ENCODE measurements at places on chromosomes 5 and 9. TPM values are rescaled to one million over a fixed set of nuclear protein-coding genes. Genes with fewer than 3 reads are reported as not detected.
A peak's percentile ranks its signal among the peaks of the same experiment; 100 is the strongest.

GRHPR gene
- 70.2 TPM for total RNA-seq

NUTM2F gene
- total RNA-seq, result not detected

OR13C3 gene
- total RNA-seq, result not detected

DNA sequence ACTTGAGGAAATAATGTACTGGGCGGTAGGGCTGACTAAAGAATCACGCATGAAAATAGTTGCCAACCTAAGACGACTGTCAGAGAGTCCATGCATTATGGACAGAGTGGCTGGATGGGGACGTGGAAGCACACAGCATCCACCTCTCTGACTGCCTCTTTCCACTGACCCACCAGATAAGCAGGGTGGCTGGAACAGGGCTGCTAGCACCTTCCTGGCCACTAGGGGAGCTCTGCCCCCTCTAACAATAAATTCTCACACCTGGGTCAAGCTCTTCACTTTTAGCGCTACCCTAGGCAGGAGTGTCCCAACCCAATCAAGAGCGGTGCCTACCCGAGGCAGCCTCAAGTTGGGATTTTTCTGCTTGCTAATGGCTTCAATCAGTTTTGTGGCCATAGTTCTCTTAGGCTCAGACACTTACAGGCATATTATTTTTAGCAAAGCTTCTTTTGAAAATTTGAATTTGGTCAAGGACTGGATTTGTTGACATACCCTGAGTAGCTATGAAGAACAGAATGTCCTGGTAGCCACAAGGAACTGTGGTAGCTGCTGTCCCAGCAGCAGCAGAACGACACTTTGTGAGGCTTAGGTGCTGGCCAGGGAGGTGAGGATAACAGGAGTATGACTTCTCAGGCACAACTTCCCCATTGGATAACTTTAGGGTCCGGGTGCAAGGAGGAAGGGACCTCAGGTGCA is 6.9 kb upstream of the TPM2 start:
- H3K36me3 ChIP-seq, result peaks cover 5% of the 10 kb centered on the region
- peaks cover 12% of the 10 kb centered on the region for H3K4me1 ChIP-seq
- H3K4me3 ChIP-seq, result no peak overlapping the region
- H3K27ac ChIP-seq, result peak overlapping the region; percentile 9
- H3K27me3 ChIP-seq, result no peaks in the 10 kb centered on the region

GRCh38 chr9:123334639-123335038 is 21.4 kb upstream of the CRB2 start:
- peaks cover 48% of the 10 kb centered on the region for H3K4me1 ChIP-seq
- DNase-seq, result no peak
- H3K36me3 ChIP-seq, result no peaks in the 10 kb centered on the region
- no peak overlapping the region for H3K4me3 ChIP-seq

DNA sequence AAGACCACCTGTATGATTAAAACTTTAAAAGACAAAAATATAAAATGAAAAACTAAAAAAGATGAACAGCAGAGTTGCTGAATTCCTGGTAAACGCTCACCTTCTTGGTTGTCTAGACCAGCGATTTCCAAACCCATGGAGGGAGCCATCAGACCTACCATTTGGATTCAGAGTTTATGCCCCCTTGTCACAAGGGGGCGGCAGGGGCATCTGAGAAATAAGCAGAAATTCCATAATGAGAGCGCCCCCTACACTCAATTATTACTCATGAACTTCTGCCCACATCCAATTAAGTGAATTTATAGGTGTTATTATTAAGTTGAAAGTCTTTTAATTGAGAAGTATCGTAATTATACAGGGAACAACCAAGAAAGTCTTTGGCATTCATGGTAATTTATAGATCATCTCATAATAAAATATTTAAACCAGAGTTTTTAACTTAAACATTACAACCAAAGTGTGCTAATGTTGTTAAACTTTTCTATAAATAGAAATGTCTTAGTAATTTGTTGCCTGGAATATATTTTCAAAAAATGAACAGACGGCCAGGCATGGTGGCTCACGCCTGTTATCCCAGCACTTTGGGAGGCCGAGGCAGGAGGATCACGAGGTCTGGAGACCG is 35.2 kb upstream of the SPATA31C2 start:
- no peak overlapping the region for H3K4me3 ChIP-seq
- H3K4me1 ChIP-seq, result peaks cover 9% of the 10 kb centered on the region
- H3K36me3 ChIP-seq, result no peaks in the 10 kb centered on the region
- peaks cover 24% of the 10 kb centered on the region for H3K27me3 ChIP-seq
- peak; percentile 42 for DNase-seq
- H3K27ac ChIP-seq, result no peak overlapping the region

- no peaks in the 10 kb centered on the region for H3K4me1 ChIP-seq
- no peak for DNase-seq
- H3K4me3 ChIP-seq, result no peak overlapping the region
- H3K27me3 ChIP-seq, result no peaks in the 10 kb centered on the region
- no peak overlapping the region for H3K27ac ChIP-seq
- peaks cover 28% of the 10 kb centered on the region for H3K36me3 ChIP-seq
Observed at GRCh38 chr9:128625391-128626146, 31.1 kb downstream of the DYNC2I2 start.
